Naive thymus-derived CD4-positive, alpha-beta T cell (primary cell): ENCODE measurements at places on chromosomes 7 and 10. TPM values are rescaled to one million over a fixed set of nuclear protein-coding genes. Genes with fewer than 3 reads are reported as not detected.

SH2D4B gene
- 0.11 TPM for total RNA-seq

SYCE1 gene
- not detected for total RNA-seq

CYP3A4 gene
- total RNA-seq, result not detected

EGFR gene
- total RNA-seq, result not detected

MMD2 gene
- not detected in 2 replicates for total RNA-seq

SMC3 gene
- total RNA-seq, result 36.9 TPM

CALML3 gene
- total RNA-seq, result not detected

OR6B1 gene
- total RNA-seq, result not detected

KCNH2 gene
- total RNA-seq, result 3.6 TPM

OGDHL gene
- total RNA-seq, result not detected

TMEM270 gene
- not detected for total RNA-seq

UNCX gene
- not detected for total RNA-seq

AGAP5 gene
- total RNA-seq, result 7.6 and 10.5 TPM in 2 replicates

SLC26A4 gene
- total RNA-seq, result not detected

ZNRF2 gene
- 28.0 TPM for total RNA-seq

IL2RA gene
- 3.3 TPM for total RNA-seq

ANKRD30A gene
- total RNA-seq, result not detected
